ENCODE measurements at places on chromosomes 12 and 14. TPM values are rescaled to one million over a fixed set of nuclear protein-coding genes. Genes with fewer than 3 reads are reported as not detected.

Gene HPD
- 0.73 TPM for total RNA-seq

Gene MMP19
- 11.6 TPM for total RNA-seq

Gene ACSS3
- total RNA-seq, result 1.8 TPM

Gene SIX6
- total RNA-seq, result not detected

Gene CDC42BPB
- total RNA-seq, result 235 TPM

DNA sequence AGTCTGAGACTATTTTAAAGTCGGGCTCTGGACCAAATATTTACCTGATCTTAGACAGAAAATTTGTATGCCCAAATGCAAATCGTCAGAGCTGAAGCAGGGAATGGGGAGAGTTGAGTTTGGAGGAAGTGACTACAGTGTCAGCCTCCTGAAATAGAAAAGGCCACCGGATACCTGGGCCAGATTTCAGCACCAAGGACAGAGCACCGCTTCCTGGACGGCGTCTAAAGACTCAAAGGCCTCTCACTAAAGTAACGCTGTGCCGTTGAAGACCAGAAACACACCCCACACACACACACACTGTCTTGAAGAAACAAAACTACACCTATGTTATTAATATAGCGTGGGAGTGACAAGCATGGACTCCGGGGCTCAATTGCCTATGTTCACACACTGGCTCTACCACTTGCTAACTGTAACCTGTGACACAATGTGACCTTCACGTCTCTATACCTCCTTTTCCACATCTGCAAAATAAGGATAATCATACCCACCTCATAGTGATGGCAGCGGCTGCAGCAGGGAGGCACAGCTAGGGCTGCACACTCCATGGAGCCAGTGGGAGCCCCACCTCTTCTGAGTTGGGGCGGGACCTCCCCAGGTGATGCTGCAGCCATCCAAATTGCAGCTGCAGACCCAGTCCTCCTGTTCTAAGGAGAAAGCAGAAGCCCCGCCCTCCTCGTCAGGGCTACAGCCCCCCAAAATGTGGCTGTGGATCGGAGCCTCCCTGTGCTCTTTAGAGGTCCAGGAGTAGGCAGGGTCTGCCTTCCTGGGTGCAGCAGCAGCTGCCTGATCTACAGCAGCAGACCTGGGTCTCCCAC is 35.6 kb downstream of the KRT76 start:
- H3K4me3 ChIP-seq, result no peak overlapping the region
- H3K27me3 ChIP-seq, result peaks cover 9% of the 10 kb centered on the region
- no peak overlapping the region for H3K27ac ChIP-seq
- no peaks in the 10 kb centered on the region for H3K36me3 ChIP-seq

DNA sequence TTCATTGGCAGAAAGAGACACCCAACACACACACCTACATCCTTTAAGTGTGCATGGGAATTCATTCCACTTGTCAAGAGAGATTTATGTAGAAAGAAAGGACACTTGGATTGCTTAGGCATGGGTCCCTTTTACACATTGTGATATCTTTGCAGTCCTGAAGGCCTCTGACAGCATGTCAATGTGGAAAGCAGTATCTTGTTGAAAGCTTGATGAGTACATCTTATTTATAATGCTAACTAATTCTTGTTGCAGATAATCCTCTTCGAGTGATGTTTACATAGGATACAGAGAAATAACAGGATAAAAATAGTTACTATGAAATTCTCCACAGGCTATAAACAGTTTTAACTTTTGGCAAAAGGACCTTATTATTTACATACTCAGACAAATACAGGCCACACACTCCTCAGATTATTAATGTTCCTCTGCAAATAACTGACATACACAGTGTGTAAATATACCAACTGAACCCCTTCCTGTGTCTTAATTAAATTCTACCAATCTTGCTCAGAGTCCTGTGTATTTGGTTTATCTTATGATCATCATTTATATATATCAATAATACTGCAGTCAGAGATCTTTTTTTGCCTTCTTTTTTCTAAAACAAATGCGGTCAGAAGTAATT is 111.8 kb upstream of the DIO2 start:
- H3K27ac ChIP-seq, result peak overlapping the region; percentile 4
- DNase-seq, result no peak
- H3K4me3 ChIP-seq, result no peak overlapping the region
- H3K27me3 ChIP-seq, result no peaks in the 10 kb centered on the region
- H3K36me3 ChIP-seq, result no peaks in the 10 kb centered on the region
- no peaks in the 10 kb centered on the region for H3K4me1 ChIP-seq

DNA sequence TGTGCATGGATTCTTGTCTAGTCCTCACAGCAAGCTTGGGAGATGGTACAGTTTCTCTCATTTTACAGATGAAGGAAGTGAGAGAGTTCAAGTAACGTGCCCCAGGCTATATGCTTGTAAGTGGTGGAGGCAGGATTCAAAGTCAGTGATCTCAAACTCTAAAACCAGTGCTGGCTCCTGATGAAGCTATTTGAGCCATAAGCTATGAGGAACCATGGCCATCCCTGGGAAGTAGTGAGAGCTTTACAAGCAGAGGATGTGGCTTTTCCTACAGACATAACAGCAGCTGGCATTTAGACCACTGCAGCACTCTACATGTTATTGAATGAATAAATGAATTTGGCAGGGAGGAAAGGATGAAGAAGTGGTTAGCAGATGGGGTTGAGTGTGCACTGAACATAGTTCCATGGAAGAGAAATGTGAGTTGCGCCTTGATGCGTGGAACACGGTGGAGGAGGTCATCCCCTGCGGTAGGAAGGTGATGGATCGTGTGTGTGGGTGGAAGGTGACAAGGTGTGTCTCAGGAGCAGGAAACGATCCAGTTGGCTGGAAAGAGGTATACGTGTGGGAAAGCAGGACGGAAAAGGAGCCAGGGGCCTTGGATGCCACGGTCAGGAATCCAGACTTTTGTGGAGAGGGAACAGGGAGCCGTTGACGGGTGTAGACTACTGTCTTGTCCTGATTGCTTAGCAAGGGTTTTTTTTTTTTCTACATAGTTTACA is 65.2 kb downstream of the RFX4 start:
- no peaks in the 10 kb centered on the region for H3K36me3 ChIP-seq
- no peaks in the 10 kb centered on the region for H3K4me1 ChIP-seq
- no peak overlapping the region for H3K4me3 ChIP-seq

GRCh38 chr14:66038618-66039017 is 447.6 kb upstream of the CCDC196 start:
- H3K36me3 ChIP-seq, result no peaks in the 10 kb centered on the region
- H3K4me1 ChIP-seq, result no peaks in the 10 kb centered on the region
- no peaks in the 10 kb centered on the region for H3K27me3 ChIP-seq
- H3K27ac ChIP-seq, result no peak overlapping the region
- DNase-seq, result no peak
